Anterior cingulate cortex (tissue), 58 donors: ENCODE measurements at places on chromosomes 6 and 20.
A peak's percentile ranks its signal among the peaks of the same experiment; 100 is the strongest.

DNA sequence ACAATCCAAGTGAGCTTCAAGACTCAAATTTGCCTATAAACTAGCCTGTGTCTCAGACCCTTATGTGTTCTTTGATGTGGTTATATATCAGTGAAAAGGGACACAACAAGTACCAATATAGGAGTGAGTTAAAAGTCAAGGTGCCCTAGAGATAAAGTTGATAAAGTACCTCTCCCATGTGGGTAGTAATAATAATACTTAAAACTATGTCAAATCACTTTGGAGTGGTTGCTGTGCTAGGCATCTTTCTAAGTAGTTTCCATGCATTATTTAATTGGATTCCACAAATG lies 100.4 kb downstream of the BMP5 start:
- DNase-seq: no peak

DNA sequence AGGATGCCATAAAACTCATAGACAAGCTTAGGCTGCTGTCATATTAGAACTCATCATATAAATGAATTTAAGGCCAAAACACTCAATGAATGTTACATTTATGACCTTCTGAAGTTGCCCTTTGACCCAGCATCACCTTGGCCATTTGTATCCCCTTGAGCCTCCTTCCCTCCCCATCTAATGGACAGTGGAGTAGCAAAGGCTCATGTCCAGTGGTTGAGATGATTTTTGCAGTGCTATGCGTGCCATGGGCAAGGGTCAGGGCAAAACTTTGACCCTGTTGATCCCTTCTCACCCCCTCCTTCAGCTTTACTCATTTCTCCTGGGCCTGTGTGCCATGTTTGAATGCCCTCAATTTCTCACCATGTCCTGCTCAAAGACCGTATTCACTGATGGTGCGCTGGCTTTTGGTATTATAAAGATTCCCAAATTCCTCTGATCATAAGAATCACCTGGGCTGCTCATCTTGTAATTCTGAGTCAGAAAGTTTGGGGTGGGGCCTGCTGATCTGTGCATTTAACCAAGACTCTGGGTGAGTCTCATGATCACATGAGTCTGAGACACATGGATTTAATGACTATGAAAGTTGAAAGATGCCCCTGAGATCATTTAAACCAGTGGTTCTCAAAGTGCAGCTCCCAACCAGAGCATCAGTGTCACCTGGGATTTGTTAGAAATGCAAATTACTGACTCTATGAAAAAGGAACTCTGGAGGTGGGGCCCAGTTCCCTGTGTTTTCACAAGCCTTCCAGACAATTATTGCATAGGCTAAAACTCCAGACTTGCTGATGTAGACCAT lies 57.5 kb upstream of the IL20RA start:
- no peak for DNase-seq

DNA sequence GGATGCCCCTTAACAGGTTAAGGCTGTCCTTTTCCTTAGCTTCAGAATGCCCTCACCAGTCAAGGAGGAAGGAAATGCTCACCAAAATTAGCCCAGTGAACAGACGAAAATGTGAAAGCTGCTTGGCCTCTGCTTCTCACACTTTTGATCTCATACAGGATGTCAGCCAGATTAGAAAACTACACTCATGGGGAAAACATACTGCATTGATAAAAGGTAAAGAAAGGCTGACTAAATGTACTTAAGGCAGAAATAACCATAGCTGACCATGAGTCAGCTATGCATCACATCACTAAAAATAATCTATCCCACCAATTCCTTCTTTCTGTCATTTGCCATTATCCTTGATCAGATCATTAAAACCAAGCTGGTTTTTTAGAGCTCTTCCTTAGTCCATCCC lies 198.4 kb upstream of the TENT5A start:
- DNase-seq: no peak

DNA sequence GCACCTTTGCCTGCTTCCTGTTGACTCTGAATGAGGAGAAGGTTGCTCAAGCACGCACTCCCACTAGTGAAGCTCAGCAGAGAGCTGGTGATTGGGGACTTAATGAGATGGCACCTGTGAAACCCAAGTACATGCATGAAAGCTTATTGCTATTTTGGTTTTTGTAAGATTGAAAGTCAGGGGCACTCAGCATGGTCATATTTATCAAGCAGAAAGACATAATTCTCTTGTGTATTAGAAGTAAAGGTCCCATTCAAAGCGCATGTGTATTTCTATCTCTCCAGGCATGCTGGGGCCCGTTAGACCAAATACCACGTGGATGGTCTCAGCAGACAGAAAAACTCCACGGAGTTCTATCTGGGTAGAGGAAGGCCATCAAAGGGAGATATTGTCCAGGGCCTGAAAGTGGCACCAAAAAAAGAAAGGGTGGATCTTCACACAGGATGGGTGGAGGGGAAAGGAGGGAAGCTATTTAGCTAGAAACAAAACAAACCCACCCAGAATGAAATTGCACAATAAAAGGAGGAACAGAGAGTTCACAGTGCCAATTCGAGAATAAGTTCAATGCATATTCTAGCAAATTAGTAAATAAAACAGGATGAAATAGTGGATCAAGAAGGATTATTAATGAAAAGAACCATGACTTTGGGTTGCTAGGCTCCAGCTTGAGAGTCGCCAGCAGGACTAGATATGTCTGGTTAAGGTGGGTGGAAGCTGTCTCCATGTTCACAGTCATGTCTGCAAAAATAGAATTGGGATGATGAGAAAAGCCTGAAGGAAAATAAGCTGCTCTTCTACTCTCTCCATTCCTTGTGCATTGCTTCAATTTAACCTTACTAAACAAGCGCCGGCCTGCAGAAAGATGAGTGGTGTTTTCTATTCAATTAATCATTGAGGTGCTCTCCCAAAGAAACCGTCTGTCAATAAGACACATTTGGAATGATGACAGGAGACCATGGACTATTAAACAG lies 224.9 kb upstream of the DTNBP1 start:
- DNase-seq: no peak

- peak; percentile 72 for DNase-seq
Measured at GRCh38 chr6:36623547-36624459, 29.6 kb downstream of the SRSF3 start.

DNA sequence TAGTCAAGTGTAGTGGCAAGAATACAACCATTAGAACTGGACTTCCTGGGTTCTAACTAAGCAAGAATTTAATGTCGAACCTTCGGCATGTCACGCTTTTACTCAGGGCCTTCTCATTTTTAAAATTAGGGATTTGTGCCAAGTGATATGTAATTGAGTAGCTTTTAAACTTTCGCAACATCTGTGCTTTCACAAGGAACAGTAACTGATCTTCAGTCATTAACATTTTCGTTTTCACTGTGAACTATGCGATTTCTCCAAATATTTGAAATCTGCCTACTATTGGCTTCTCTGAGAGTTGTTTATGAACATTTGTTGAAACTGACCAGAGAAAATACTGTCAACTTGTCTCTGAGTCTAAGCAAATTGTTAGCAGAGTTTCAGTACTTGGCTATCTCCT lies 27.6 kb downstream of the GRM1 start:
- no peak for DNase-seq

DNA sequence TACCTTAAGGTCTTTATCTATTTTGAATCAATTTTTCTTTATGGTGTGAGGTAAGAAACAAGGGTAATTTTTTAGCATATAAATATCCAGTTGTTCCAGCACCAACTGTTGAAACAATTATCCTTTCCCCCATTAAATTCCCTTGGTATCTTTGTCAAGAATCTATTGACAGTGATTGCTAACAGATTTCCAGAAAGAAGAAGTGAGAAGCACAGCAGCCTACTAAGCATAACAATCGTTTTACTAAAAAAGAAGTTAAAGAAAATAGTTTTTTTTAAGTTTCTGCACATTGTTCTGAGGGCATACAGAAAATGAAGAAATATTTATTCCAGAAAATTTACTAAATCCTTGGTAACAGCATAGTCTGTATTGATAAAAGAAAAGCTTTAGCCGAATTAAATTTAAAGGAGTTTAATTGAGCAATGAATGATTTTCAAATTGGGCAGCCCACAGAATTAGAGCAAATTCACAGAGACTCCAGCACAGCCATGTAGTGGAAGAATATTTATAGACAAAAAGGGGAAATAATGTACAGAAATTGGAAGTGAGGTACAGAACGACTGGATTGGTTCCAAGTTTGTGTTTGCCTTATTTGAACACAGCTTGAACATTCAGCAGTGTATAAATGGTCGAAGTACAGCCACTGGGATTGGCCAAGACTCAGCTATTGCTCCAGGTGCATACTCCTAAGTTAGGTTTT lies 97.9 kb upstream of the UST start:
- no peak for DNase-seq

DNA sequence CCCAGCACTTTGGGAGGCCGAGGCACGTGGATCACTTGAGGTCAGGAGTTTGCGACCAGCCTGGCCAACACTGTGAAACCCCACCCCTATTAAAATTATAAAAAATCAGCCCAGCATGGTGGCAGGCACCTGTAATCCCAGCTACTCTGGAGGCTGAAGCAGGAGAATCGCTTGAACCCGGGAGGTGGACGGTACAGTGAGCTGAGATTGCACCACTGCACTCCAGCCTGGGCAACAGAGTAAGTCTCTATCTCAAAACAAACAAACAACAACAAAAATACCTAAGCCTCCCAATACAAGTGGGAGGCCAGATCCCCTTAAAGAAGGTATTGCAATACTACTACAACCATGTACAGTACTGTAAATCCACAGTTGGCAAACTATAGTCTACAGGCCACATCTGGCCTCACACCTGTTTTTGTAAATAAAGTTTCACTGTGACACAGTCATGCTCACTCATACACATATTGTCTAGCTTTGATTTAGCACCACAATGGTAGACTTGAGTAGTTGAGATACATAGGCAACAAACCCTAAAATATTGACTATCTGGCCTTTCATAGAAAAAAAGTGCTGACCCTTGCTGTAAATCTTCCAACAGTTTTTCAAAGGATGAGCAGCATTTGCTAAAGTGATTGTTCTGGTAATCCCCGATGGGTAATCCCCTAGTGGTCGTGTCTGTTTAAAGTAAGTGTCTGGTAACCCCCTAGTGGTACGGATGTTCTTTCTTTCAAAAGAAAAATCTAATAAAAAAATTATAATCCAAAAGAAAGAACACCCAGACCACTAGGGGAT lies 202.0 kb downstream of the RNGTT start:
- no peak for DNase-seq

DNA sequence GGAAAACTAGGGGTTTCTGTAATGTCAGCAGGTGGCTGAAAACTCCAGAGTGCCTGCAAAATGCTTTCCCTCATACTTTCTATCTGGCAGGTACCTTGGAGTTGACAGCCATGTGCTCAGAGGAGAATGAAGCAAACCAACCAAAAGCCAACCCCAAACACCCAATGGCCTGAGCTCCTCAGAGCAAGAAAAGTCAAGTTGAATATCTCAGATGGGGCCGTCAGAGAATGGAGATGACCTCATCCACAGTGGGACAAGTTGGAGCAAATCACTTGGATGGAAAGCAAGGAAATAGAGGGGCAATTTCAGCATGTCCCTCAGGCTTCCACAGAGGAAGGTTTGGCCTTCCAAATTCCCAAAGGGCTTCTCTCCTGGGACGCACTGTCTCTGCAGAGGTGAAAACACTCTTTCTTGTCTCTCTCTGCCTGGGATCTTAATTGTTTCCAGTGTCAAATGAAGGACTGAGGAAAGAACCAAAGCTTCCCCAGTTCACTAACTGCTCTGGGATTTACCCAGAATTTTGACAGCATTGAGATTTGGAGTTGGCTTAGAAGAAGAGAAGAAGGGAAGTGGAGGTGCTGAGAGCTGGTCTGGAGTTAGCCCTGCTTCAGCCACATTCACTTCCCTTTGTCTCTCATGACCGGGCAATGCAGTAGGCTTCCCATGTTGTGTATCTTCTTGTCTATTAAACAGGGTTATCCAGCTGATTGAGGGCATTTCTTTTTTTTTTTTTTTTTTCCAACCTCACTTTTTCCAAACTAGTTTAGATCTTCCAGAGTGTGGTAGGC lies 42.2 kb downstream of the PRND start:
- no peak for DNase-seq

- no peak for DNase-seq
Measured at GRCh38 chr6:142485256-142485655, 183.4 kb downstream of the ADGRG6 start.

- DNase-seq: no peak
Measured at GRCh38 chr6:33206027-33206863, 1.8 kb downstream of the HSD17B8 start.

DNA sequence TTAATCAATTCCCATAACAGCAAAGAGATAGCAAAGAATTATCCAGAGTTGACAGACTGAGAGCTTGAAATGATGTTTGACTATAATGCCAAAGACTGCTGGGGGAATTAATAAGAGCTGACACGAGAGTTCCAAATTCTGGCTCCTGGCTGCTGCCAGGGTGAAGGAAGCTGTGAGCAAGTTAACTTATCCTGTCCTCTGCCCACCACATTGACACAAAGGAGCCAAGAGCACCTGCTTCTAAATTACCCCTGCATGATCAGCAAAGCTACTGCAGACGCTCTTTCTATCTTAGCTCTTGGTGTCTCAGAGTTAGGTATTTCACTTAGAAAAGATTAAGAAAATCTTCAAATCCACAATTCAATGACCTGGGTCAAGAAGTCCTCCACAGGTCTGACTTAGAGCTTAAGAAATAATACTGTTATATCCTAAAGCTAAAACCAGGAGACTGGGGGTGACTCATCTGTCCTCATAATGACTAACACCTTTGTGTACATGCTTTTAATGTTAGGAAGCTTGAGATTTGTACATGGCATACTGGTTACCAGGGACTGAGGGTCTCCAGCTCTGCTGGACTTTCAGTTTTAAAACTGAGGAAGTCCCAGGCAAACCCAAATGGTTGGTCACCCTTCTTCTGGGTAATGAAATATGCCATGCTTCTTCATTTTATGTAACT lies 13.2 kb upstream of the FRK start:
- DNase-seq: no peak

GRCh38 chr20:815914-816606 lies 17.5 kb upstream of the FAM110A start:
- DNase-seq: no peak

DNA sequence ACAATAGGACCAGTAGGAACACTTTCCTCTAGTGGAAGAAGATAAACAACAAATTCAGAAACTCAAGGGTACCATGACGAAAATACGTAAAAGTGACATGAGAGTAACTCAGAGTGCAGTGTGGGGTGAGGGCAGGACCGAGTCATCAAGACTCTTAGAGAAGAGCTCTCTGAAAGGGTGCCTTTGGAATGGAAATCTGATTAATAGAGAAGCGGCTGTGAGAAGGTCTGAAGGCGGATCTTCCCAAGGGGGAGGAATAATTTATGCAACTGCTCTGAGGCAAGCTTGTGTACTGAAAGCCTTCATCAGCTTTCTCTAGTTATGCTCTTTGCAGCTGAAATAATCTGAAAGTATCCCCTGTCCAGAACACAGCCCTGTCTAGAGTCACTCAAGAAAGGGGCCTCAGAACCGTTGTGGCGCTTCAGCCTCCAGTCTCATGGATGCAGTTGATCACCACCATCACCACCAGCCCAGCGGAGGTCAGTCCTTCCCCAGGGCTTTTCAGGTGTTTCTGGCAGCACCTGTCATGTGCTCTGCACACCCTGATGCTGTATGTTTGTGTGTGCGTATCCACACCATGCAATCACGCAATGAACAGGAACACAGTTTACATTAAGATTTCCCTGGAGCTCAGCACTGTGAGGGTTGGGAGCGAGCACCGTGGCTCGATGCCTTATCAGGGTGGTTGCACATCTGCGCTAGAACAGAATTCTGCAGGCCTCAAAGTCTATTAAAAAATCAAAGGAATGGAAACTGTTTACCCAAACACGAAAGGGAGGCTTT lies 396.5 kb downstream of the SMOC2 start:
- DNase-seq: no peak

- no peak for DNase-seq
Measured at GRCh38 chr20:37406010-37406998, 60.4 kb downstream of the SRC start.
